ENCODE measurements at places on chromosomes 2 and 18.

- no peak for DNase-seq
Measured at GRCh38 chr2:179999000-179999399, 8.1 kb downstream of the CWC22 start.

GRCh38 chr18:63974991-63975390 lies 5.1 kb downstream of the SERPINB8 start:
- DNase-seq, result no peak

GRCh38 chr2:100265226-100265625 lies 57.1 kb downstream of the LONRF2 start:
- no peak for DNase-seq

DNA sequence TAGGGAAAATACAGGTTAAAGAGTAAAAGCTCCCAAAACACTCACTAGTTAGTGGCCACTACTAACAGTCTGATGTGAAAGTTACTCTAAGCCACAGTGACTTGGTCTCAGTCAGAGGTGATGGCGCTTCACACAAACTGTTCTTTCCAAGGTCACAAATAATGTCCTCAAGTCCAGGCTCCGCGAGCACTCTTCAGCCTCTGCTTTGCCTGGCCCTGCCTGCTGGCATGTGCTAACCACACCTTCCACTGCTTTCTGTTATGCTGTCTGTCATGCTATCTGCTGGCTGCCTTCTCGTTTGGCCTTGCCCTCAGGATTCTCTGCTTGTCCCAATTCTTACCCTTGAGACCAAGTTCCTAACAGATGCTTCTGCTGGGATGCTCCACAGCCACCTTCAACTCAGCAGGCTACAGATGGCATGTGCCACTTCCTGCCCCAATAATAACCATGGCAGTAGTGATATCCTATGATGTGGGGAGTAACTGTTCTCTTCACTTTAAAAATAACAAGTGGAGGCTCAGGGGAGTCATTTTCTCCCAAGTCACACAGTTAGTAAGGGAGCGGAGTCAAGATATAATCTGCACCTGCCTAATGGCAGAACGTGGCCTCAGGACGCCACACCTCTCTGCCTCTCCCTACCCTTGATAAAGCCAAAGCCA lies 75.7 kb downstream of the ZAP70 start:
- no peak for DNase-seq

GRCh38 chr2:232030229-232030628 lies 68.7 kb downstream of the DIS3L2 start:
- no peak for DNase-seq

DNA sequence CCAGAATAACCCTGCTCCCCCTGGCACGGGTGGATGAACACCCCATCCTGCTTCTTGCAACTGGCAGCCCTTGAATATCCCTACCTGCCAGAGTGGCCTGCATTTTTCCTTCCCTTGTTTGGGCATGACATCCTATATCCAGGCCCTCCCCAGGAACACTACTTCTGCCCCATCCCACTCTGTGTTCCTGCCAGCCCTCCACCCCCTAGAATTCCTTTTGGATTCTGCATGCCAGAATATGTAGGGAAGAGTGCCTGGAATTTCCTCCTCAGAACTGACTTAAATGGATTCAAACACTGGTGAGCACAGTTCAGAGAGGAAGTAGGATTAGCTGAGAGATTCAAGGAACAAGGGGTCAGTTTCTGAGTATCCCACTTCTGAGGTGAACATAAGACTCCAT lies 123.5 kb upstream of the PELI1 start:
- no peak for DNase-seq

GRCh38 chr2:213816583-213816982 lies 532.3 kb downstream of the SPAG16 start:
- DNase-seq, result no peak

DNA sequence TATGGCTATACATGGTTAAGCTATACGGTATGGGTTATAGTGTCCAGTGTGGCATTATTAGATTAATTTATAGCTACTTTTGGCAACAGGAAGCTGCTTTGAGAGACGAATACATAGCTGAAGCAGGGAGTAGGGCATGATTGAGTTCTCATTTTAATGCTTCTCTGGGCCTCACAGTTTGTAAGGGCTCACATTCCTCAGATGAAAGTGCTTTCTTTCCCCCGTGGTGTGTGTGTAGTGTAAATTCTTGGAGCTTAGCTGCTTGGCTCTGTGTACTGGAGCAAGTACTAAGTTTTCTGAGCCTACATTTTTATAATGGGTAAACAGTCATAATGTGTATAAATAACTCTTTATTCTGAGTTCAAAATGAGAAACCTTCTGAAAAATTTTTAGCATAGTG lies 173.7 kb downstream of the PTPRM start:
- DNase-seq, result no peak

- no peak for DNase-seq
Measured at GRCh38 chr18:70291295-70291574, 2.4 kb downstream of the SOCS6 start.

- DNase-seq, result no peak
Measured at GRCh38 chr18:22433956-22434355, 16.2 kb upstream of the CTAGE1 start.

GRCh38 chr2:127449414-127449813 lies 31.2 kb downstream of the PROC start:
- DNase-seq, result no peak
